ENCODE measurements at places on chromosomes 7 and 10. TPM values are rescaled to one million over a fixed set of nuclear protein-coding genes. Genes with fewer than 3 reads are reported as not detected.

The HECW1 gene
- not detected for polyA plus RNA-seq

The TRIM56 gene
- 10.3 TPM for polyA plus RNA-seq

The TMEM270 gene
- not detected for polyA plus RNA-seq

The RPA3 gene
- 114 TPM for polyA plus RNA-seq

The PTCD1 gene
- 13.5 TPM for polyA plus RNA-seq

The LIPM gene
- polyA plus RNA-seq = not detected

The ANKRD61 gene
- polyA plus RNA-seq = not detected

The AKR1C8 gene
- 0.03 TPM for polyA plus RNA-seq
